ENCODE measurements at places on chromosomes 5 and 9. TPM values are rescaled to one million over a fixed set of nuclear protein-coding genes. Genes with fewer than 3 reads are reported as not detected.

CYLC2 gene
- total RNA-seq = not detected

C5orf52 gene
- not detected for total RNA-seq

HTR1A gene
- total RNA-seq = not detected

DMRTA1 gene
- total RNA-seq = 0.17 TPM

PDCD1LG2 gene
- 4.9 TPM for total RNA-seq

LTC4S gene
- total RNA-seq = 1.6 TPM

OR1Q1 gene
- not detected for total RNA-seq

GPR21 gene
- not detected for total RNA-seq

FAM163B gene
- not detected for total RNA-seq

KCNV2 gene
- not detected for total RNA-seq

ARID3C gene
- total RNA-seq = not detected

JAK2 gene
- total RNA-seq = 3.4 TPM

PTGS1 gene
- 55.0 TPM for total RNA-seq

LCN12 gene
- total RNA-seq = not detected

TCF7 gene
- 2.7 TPM for total RNA-seq

PPIC gene
- 16.8 TPM for total RNA-seq

SCGB3A2 gene
- total RNA-seq = not detected

CCDC192 gene
- total RNA-seq = not detected

SLC4A9 gene
- not detected for total RNA-seq

SLC46A2 gene
- total RNA-seq = not detected
